ENCODE measurements at places on chromosomes 6 and 20.

- DNase-seq: no peak
These were observed 63.6 kb upstream of the NAA20 start for GRCh38 chr20:19953606-19954005.

DNA sequence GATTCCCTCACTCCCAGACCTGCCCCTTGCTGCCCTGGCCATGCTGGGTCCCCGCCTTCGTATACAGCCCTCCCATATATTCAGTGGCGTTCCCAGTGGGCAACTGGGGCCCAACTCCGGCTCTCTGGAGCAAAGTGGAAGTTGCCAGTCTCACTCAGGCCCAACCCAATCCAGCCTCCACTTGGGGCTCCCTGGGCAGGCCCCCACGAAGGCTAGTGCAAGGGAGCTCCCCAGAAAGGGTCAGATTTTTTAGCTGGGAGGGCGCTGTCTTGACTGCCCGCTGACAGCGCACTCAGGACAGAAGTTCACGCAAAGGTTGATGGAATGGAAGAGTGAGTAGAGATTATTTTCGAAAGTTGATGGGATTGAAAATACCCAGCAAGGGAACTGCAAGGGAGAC lies 5.9 kb downstream of the TP53TG5 start:
- no peak for DNase-seq

DNA sequence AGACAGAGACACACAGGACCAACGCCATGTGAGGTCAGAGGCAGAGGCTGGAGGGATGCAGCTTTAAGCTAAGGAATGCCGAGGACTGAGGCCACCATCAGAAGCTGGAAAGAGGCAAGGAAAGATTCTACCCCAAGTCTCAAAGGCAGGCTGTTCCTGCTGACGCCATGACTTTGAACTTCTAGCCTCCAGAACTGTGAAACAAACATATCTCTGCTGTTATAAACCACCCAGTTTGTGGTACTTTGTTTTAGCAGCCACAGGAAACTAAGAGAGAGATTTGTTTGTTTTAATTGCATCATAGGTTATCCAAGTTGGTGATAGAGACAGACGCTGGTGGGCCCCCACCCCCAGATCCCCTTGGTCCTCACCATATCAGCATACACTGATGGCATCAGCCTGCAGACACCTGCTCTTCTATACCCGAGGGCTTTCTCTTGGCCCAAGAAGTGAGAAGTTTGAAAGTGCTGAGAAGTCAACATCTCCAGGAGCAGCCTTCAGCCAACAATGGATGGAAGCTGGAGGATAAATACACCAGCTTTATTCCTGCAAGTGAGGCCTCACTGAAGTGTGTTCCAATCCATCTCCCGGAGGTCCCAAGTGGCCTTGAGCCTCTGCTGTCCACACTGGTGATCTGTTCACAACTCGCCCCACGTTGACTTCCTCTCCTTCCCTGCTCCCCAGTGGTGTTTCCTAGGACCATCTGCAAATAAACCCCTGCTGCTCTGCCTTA lies 154.7 kb downstream of the BTBD3 start:
- no peak for DNase-seq

GRCh38 chr20:15609921-15610320 lies 963.3 kb downstream of the KIF16B start:
- no peak for DNase-seq

DNA sequence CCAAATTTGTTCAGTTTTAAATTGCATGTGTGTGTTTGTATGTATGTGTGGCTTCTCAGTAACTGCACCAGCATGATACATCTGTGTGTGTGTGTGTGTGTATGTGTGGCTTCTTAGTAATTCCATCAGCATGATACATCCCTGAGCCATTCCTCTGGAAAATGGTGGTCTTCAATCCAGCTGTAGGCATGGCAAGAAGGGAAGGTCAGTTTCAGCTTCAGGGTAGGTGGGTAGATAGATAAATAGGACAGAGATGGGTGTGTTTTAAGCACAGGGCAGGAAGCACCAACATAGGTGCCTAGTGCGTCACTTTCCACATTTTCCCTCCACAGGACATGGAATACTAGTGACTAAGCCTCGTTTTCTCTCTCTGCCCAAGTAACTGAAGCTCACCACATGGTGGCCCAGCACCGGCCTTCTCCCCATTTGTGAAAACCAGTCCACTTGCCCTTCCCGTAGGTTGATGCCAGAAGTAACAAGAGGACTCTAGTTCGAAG lies 82.9 kb downstream of the RPP40 start:
- no peak for DNase-seq

- DNase-seq: no peak
These were observed 31.7 kb downstream of the UTRN start for GRCh38 chr6:144316862-144317195.

- DNase-seq: no peak
These were observed 13.4 kb downstream of the RSPO3 start for GRCh38 chr6:127131772-127132376.

DNA sequence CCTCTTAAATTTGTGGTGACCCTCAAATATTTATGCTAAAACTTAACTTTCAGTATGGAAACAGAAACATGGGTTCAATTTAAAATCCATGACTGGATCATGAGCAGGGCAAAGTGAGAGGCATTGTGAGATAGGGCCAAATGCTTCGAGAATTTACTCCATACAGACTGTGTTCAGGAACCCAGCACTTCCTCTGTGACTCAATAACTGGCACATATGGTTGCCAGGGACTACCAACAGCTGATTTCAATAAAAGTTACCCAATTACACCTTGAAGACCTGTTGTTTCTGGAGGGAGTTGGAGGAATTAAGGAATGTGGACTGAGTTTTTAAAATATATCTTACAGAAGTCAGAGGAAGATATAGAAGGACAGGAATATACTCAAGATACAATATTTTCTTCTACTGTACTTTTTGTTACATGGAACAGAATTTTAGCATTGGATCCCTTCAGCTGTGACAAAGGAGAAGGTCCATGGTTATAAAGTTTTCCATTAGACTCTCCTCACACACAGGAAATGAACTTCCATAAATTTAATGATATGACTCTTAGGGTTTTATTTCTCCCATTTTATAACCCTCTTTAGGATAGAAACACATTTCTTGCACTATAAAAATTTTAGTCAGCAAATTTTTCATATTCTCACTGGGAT lies 258.5 kb downstream of the KHDC1L start:
- DNase-seq: no peak

DNA sequence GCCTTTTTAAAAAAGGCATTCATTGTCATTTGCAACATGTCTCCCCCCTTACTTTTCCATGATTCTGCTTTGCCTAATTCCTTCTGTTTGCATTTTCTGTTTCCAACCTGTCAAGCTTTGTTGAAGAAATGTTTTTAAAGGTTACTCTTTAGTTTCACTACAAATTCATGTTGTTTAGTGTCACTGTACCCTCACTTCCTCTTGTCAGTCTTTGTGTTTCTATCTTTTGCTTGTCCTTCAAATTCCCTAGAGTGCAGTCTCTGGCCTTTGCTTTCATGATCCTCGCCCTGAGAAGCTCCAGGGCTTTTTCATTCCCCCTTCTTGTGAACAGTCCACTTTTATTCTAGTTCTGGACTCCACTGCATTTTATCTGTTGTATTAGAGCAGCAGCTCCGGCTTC lies 90.6 kb downstream of the MAP3K4 start:
- DNase-seq: no peak

DNA sequence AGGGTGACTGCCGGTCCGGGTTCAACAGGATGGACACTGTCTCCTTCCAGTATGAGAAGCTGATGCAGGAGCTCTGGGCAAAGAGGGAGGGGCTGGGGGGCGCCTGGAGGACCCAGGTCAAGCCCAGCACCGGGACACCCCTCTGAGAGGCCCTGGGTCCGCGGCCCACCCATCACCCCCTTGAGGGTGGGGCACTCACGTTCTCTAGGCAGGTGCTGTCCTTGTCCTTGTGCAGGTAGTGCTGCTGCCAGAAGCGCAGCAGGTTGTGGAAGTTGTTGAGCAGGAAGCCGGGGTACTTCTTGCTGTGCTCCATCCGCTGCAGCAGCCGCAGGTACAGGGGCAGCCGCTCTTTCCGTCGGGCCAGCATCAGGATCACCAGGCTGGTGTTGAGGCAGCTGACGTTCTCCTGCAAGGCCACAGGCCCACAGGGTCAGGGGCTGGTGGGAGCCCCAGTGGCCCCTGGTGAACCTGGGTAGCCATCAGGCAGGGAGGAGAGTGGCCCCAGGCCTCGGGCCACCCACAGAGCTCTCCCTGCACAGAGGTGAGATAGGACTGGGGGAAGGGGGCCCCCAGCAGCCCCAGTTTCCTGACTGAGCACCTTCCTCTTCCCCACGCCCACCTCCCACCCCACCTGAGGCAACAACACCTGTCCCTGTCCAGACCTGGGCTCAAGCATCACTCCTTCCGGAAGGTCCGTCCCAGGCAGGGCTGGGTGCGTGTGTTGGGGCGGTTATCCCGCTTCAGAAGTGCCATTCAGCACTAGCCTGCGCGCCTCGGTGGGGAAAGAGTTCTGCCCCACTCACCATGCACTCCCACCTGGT lies 47.8 kb downstream of the MYH7B start:
- no peak for DNase-seq

- no peak for DNase-seq
These were observed 3.0 kb upstream of the VEGFA start for GRCh38 chr6:43766964-43767461.

DNA sequence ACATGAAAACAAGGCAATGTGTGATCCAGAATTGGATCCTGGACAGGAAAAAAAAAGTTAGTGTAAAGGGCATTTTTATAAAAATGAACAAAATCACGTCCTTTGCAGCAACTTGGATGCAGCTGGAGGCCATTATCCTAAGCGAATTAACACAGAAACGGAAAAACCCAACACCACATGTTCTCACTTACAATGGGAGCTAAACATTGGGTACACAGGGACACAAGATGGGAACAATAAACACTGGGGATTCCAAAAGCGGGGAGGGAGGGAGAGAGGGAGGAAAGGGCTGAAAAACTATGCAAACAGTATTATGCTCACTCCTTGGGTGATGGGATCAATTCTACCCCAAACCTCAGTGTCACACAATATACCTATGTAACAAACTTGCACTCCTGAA lies 91.4 kb upstream of the BTBD3 start:
- no peak for DNase-seq

- peak; percentile 8 for DNase-seq
These were observed 116.5 kb downstream of the TCP11 start for GRCh38 chr6:35024551-35025054.

- DNase-seq: no peak
These were observed 23.3 kb downstream of the MTFR2 start for GRCh38 chr6:136226674-136227377.

DNA sequence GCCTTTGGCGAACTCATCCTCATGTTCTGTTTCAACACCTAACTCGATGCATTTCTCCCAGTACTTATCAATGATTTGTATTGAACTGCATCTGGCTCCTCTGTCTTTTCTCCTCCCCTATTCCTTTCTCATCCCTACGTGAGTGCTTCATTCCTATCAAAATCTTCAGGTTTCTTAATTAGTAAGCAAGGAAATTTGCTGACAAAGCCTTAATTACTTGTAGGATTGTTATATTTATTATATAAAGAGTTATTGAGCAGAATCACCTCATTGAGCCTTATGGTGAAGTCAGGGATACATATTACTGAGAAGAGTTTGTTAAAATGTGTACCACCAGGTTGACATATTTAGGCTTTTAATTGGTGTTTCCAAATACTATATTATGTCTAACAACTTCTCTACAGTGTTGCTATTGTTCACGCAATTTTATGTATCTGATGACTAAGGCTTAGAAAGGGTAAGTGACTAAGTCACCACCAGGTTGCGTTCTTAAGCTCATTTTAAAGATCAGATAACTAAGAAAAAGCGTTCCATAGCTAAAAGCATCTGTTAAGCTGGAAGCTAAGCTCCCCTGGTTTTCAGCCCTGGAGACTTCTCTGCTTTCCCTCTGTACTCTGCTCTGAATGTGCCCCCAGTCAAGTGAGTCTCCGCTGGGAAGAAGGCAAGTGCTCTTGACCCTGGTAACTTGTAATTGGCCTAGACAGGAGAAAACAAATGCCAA lies 18.9 kb downstream of the SCGN start:
- no peak for DNase-seq

DNA sequence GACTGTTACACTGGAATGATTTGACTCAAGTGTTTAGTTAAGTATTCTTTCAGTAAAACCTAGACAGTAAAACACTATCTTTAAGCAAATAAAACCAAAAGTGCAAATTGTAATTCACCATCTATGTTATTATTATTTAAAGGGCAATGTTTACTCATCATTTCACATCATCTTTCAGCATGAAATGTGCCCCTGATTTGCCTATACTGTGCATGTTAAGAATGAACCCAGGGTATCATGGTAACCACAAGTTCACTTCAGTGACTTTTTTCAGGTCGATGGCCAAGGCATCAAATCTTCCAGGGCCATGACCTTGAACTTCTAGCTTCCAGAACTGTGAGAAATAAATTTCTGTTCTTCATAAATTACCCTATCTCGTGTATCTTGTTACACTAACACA lies 2.1 kb upstream of the HLA-DOB start:
- DNase-seq: no peak

Measured in Panc1 (cell line).